ENCODE measurements at places on chromosomes 4 and X. TPM values are rescaled to one million over a fixed set of nuclear protein-coding genes. Genes with fewer than 3 reads are reported as not detected.

- no peak for DNase-seq
Measured at GRCh38 chr4:154616731-154617130, 4.3 kb upstream of the FGG start.

The HS6ST2 gene
- polyA plus RNA-seq: 0.84 TPM

DNA sequence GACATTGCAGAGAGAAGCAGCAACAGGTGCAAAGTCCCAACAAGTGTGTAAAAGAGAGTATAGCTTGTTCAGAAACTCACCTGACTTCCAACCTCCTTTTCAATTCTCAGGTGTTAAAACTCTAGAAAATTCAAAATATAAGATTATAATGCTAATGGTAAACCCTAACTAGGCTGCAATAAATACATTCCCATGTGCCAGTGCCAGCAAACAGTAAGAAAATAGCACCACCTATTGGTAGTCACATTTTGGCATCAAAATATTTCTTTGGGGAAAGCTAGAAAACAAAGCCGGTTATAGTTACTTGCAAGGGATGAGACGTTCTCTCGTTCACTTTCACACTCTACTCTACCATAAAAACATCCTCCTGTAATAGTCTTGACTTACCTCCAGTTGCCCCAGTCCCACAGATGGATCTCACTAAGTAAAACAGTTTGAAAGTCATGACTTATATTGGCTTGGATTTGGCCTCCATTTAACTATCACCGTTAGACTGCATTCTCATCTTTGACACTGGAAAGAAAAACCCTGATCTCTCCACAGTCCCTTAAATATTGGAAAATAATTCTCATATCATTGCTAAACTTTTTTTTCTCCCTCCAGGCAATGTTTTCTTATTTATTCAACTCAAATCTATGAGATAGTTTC, 9.6 kb downstream of the BMP3 start:
- peak; percentile 12 for DNase-seq

The KCNE5 gene
- 0.15 TPM for polyA plus RNA-seq

DNA sequence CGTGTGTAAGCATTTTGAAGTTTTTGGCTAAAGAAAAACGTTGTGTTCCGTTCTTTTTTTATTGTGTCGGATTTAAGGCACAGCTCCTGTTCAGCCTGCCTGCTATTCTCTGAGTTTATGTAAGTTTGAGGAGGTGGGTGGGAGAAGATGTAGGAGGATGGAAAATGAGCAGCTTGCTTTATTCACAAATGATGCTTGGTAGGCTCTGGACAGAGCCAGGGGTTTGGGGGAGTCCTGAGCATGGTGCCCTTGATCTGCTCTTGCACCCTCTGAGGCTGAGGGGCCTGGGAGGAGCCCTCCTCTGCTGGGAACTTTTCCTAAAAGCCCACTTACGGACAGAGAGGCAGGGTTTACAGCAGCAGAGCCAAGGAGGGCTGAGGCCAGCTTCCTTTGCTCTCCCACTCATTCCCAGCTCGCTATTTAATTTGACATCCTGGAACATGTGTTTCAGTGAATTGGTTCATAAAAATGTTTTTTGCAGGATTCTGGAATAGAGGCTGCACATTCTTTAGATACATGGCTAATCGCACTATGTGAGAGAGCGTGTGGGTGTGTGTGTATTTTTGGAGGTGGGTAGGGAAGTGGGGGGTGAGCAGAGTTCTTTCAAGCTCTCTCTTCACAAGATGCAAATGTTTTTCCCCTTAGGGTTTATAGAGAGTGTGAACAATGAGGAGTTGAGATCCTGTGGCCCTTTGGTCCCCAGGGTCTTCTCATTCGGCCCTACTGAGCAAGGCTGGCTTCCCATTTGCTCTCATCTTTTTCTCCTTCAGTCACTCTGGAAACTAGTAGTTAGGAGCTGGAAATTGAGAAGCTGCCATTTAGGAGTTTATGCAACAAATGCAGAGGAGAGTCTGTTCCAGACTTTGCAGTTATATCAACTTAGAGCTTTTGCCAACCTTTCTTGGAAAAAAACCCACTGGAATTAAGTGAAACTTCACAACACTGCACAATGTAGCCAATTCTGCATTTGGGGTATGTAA, 32.1 kb downstream of the TMEM131L start:
- no peak for DNase-seq

GRCh38 chrX:11151799-11152559, 40.8 kb downstream of the HCCS start:
- no peak for DNase-seq

DNA sequence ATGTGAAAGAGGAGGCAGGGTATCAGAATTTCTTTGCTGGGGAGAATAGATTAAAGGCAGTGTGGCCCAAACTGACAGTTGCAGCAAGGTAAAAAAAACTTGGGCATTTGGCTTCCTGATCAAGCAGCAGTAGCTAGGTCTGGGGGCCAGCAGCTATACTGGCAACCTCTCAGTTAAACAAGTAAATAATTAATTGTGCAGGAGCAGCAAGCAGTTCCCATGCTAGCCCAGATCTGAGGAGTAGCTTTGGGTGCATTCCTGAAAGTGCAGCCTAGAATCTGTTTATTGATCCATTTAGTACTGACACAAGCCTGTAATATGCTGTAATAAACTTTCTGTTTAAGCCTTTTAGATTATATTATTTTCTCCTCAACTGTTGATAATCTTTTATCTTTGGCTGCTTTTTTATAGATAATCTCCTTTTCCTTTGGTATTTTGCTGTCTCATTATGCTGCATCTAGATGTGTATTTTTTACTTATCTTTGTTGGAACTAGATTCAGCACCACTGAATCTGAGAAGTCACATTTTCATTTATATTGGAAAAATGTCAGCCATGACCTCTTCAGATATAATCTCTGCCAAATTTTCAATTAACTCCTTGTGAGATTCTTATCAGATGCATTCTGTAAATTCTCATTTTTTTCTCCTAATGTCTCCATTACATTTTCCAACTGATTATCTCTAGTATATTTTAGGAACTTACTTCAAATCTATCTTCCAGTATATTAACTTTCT, 276.3 kb downstream of the STPG2 start:
- DNase-seq: no peak

GRCh38 chr4:28886934-28887333, 1833.2 kb upstream of the PCDH7 start:
- DNase-seq: no peak

DNA sequence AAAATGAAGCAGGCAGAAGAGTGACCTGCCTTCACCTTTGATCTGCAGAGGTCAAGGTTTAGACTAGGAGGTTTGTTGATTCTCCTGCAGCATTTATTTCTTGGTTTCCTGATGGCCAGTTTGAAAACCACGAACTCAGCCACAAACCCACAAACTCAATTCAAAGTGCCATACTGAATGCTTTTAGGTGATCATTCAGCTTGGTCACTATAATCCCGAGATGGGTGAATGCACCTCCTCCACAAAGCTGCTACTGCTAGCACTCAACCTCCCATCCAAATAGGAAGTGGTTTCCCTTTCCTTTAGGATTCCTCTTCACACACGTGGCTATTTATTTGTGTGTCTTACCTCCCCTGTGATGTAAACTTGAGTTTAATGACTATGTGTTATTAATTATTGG, 225.2 kb downstream of the MID1 start:
- DNase-seq: no peak

DNA sequence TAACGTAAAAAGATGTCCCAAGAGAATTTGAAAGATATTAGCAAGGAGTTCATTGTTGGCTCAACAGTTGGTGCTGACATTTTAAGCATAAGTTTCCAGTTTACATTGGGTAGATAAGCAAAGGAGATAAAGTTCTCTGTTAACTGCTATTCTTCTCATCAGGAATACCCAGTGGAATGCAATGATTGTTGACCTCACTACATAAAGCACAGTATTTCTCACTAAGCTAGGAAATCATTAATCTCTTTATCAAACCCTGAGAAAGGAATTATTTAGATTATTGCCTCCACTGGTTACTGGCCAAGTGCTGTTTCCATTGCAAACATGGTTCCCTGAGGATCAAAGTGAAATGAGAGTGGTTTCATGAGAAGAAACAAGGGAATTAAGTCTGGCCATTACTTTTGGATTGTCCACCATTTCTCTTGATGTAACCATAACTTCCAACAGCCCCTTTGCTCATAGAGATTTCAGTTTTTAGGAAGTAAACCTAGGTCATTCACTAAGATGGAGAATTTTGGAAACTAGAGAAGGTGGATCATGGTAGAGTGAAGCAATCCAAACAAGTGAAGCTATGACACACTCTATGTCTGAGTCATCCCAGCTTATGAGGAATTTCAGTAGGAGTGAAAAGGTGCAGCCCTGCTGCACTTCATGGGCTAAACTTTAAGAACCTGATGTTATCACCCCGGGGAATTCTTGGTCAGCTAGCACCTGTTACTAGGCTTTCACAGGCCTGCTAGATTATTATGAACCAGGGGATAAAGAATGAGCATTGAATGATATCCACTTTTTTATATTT, 163.4 kb downstream of the AREG start:
- no peak for DNase-seq

- peak; percentile 40 for DNase-seq
Measured at GRCh38 chrX:46912603-46913491, 626 bp downstream of the JADE3 start.

DNA sequence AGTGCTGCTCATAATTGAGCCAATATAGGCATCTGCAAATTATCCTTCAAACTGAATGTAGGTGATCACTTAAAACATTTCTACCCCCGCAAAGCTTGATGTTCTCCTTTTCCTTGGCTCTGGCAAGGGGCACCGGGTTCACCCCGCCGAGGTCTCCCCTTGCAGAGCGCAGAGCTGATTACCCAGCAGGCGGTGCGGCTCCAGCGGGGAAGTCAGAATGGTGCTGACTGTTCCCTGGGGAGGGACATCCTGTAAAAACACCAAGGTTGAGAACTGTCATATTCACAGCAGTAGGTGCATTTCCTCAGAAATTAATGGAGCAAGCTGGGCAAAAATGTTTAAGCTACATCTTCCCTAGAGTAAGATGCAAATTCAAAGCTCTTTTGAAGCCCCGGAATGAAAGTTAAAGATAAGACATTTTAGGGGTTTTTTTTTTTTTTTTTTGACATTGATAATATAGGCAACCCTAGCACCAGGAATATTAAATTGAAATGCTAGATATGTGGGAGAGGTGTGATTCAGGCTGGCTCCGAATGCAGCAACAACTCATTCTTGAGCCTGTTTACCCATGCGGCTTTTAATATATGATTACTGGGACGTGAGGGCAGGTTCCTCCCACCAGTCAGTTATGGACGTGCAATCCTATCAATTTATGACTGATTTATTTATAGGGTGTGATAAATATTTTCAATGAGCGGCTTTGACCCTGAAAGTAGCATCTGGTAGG, 767.3 kb upstream of the TENM3 start:
- no peak for DNase-seq

- DNase-seq: no peak
Measured at GRCh38 chrX:12378253-12378652, 240.0 kb downstream of the FRMPD4 start.

GRCh38 chrX:125544856-125545255, 225.2 kb downstream of the TEX13C start:
- no peak for DNase-seq

DNA sequence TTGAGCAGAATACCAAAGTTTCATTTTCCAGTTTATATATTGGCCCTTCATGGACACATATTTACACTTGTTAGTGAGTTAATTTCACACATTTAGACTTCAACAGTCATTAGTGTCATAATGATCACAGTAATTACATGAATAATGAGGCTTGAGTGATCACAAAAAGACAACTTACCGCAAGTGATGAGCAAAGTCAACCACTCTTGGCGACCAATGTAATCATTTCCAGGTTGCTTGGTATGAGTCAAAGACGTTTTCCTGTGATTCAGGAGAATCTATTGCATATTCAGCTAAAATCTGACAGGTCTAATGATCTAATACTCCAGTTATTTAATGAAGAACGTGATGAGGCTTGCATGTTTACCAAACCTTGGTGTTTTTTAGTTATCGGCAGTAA, 407.9 kb upstream of the TENM3 start:
- DNase-seq: no peak

DNA sequence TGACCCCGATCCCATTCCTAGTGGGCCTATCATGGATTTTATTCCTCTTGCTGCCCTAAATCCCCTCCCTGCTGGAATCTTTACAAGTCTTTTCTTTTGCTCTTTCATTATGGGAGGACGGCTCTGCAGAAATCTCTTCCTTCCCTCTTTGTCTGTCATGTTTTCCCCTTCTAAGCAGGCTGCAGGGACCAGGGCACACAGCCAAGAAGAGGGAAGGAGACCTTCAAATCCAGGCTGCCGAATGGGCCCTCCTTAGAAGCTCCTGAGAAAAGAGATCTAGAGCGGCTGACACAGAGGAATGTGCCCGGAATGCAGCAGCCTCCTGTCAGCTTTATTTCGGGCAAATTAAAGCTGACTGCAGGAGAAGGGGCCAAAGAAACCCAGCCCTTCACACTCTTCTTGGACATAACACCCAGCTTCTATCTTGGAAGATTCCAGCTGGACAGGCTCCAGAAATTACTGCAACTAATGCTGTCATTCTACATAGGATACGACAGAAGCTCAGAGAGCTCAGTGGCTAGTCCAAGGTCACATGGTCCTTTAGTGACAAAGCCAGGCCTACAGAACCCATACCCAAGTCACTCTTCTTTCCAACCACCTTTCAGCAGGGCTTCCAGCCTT, 187.8 kb upstream of the NHS start:
- no peak for DNase-seq

The AFAP1 gene
- 28.9 TPM for polyA plus RNA-seq

Measured in endothelial cell of umbilical vein (primary cell).